Activated naive CD8-positive, alpha-beta T cell treated with anti-CD3 and anti-CD28 coated beads for 36 hours (primary cell): ENCODE measurements at places on chromosomes 16 and 17. TPM values are rescaled to one million over a fixed set of nuclear protein-coding genes. Genes with fewer than 3 reads are reported as not detected.

Gene TBC1D3I
- not detected for total RNA-seq

- DNase-seq = no peak
Measured at GRCh38 chr17:79667121-79667715, 56.4 kb upstream of the RBFOX3 start.

Gene TBC1D3E
- not detected for total RNA-seq

Gene NCOR1
- total RNA-seq = 131 TPM

- no peak for DNase-seq
Measured at GRCh38 chr17:66448026-66448639, 145.7 kb downstream of the PRKCA start.

GRCh38 chr16:81623365-81624102 is 155.6 kb upstream of the PLCG2 start:
- peak; percentile 48 for DNase-seq

DNA sequence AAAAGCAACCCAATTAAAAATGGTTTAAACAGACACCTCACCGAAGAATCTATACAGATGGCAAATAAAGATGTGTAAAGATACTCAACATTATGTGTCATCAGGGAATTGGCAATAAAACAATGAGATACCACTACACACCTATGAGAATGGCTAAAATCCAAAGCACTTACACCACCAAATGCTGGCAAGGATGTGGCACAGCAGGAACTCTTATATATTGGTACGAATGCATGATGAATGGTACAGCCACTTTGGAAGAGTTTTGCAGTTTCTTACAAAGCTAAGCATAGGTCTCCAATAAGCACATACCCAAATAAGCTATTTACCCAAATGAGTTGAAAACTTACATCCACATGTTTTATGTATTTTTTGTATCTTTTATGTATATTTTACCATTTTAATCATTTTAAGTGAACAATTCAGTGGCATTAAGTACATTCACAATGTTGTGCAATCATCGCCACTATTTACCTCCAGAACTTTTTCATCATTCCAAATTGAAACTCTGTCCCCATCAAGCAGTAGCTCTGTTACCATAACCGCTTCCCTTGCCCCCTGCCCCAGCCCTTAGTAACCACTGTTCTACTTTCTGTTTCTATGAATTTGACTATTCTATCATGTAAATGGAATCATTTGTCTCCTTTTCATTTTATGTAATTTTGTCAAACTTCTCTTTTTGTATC is 6.7 kb upstream of the ALDH3A2 start:
- DNase-seq = no peak

Gene RPRML
- not detected for total RNA-seq

- DNase-seq = no peak
Measured at GRCh38 chr17:65270499-65271253, 133.5 kb downstream of the RGS9 start.

DNA sequence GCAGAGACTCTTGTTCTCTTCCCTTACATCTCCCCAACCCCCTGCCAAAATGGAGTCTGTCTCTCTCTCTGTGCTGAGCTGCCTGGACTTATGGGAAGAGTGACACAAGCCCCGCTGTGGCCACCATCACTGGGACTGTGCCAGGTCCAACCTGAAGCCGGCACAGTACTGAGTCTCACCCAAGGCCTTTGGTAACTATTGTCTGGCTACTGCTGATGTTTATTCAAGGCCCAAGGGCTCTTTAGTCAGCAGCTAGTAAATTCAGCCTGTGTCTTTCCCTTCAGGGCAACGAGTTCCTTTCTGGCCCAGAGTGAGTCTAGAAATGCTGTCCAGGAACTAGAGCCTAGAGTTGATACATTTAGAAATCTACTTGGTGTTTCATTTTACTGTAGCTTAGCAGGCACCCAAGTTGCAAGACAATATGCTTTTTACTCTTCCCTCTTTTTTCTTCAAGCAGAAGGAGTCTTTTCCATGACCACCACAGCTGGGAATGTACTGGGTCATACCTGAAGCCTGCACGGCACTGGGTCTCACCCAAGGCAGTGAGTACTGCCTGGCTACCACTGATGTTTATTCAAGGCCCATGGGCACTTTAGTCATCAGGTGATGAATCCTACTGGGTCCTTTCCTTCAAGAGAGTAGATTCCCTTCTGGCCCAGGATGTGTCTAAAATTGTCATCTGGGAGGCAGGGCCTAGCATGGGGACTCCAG is 17.7 kb downstream of the EFCAB5 start:
- DNase-seq = no peak

DNA sequence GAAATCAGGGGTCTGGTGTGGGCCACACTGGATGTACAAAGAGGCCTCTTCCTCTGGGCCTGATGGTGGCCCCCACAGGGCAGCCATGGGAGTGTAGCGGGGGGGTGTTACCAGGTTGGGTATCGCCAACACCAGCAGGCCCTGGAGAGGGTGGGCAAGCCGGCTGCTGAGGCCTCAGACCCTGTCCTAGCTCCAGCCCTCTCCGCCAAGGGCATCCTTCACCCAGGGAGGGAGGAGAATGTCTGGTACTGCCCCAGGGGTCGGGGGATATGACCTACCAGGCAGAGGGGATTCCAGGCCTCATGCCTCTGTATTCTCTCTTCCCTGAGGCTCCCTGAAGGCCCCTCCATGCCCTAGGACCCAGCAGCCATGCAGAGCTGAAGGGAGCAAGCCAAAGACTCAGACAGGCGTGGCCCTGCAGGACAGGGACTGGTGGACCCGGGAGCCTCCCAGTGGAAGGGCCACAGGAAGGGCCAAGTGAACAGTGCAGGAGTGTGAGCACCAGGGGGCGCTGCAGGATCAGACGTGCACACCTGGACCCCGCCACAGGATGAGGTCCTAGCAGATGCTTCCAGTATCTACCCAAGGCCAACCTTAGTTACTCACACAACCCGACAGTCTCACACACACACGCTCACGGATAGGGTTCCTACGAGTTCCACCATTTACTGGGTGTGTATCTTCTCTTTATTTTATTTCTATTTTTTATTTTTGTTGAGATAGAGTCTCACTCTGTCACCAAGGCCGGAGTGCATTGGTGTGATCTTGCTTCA is 10.9 kb upstream of the CES4A start:
- peak; percentile 85 for DNase-seq

Gene ABCC12
- total RNA-seq = not detected

Gene BAIAP3
- 0.12 TPM for total RNA-seq

Gene ZPBP2
- not detected for total RNA-seq

Gene TMC8
- 136 TPM for total RNA-seq

DNA sequence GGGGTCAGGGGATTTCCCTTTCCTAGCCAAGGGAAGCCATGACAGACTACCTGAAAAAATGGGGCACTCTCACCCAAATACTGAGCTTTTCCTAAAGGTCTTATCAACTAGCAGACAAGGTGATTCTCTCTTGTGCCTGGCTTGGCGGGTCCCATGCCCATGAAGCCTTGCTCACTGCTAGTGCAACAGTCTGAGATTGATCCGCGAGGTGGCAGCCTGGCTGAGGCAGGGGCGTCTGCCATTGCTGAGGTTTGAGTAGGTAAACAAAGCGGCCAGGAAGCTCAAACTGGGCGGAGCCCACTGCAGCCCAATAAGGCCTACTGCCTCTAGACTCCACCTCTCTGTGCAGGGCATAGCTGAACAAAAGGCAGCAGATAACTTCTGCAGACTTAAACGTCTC is 152.6 kb upstream of the PMFBP1 start:
- DNase-seq = no peak

Gene KRT12
- not detected for total RNA-seq

- DNase-seq = no peak
Measured at GRCh38 chr16:30085247-30085646, 6.5 kb downstream of the TBX6 start.

GRCh38 chr17:69418535-69418934 is 4.0 kb downstream of the MAP2K6 start:
- DNase-seq = no peak

Gene ALDH3A1
- total RNA-seq = 0.34 TPM

- no peak for DNase-seq
Measured at GRCh38 chr17:29642171-29642611, 19.5 kb upstream of the CORO6 start.

Gene CDK10
- 72.9 TPM for total RNA-seq

GRCh38 chr17:57338257-57338914 is 82.1 kb downstream of the MSI2 start:
- DNase-seq = no peak

Gene TP53TG3
- total RNA-seq = not detected
